RWPE2 (cell line): ENCODE measurements at places on chromosomes 13 and 19.

DNA sequence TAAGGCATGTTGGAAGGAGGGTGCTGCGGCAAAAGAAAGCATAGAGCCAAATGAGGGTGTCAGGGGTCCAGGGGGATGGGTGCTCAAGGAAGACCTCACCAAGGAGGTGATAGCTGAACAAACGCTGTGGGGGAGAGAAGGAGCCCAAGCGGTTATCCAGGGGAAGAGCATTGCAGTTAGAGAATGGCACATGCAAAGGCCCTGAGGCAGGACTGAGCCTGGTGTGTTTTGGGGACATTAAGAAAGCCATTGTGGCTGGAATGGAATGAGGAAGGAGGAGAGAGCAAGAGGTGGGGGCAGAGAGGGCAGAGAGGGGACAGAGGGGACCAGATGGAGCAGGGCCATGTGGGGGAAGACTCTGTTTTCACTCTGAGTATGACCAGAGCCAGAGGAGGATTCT lies 6.1 kb upstream of the MYH14 start:
- no peak for DNase-seq
- no peaks in the 10 kb centered on the region for H3K4me1 ChIP-seq
- H3K36me3 ChIP-seq: no peaks in the 10 kb centered on the region
- no peak overlapping the region for H3K27ac ChIP-seq
- no peak overlapping the region for H3K4me3 ChIP-seq

- H3K4me3 ChIP-seq: no peak overlapping the region
- H3K4me1 ChIP-seq: no peaks in the 10 kb centered on the region
- H3K27ac ChIP-seq: no peak overlapping the region
- no peaks in the 10 kb centered on the region for H3K36me3 ChIP-seq
- no peak for DNase-seq
These were observed 97.2 kb upstream of the EDNRB start for GRCh38 chr13:78015782-78016181.

DNA sequence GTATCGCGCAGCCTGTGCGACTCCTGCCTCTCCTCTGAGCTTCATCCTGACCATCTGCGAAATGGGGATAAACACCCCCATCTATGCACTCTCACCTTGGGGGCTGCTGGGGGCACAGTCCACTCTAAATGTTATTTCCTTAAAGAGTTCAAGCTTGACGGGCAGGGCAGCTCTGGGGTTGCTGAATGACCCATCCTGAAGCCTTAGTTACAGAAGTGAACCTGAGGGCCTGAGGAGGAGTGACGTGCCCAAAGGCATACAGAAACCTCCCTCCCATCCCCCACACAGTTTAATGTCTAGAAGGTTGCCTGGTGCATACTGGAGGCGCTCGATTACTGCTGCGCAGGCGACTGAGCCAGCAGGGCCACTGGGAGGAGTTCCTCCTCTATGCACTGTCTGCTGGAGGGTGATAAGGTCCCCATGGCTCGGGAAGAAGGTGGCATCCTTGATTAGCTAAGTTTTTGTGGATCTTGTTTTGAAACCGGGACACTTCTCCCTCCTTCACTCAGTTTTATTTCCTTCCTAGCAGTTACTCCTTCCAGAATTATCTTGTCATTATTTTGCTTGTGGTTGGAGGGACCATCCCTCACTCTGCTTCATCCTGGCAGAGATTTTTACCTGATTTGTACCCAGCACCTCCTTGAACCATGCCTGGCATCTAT lies 572 bp upstream of the FKBP8 start:
- peaks cover 24% of the 10 kb centered on the region for H3K36me3 ChIP-seq
- H3K4me1 ChIP-seq: no peaks in the 10 kb centered on the region
- no peaks in the 10 kb centered on the region for H3K27me3 ChIP-seq
- peak overlapping the region; percentile 78 for H3K27ac ChIP-seq
- no peak for DNase-seq

- H3K4me1 ChIP-seq: peaks cover 10% of the 10 kb centered on the region
- DNase-seq: no peak
- no peak overlapping the region for H3K4me3 ChIP-seq
- no peak overlapping the region for H3K27ac ChIP-seq
These were observed 788 bp upstream of the RTBDN start for GRCh38 chr19:12834976-12835757.

DNA sequence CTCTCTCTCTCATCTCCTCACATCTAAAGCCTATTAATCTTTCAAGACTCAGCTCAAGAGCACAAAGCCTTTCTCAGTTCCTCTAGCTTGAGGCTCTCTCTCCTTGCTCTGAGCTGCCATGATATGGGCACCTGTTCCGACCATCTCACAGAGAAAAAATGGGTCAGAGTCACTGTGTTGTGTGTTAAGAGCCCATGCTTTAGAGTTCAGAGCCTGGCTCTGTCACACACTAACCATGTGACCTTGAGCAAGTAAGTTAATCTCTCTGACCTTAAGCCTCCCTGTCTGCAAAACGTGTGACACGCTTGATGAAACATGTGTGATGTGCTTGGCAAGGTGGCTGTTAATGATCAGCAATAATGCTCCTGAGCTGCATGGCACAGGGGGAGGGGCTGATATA lies 245.2 kb downstream of the DLEU7 start:
- H3K4me3 ChIP-seq: no peak overlapping the region
- peaks cover 2% of the 10 kb centered on the region for H3K4me1 ChIP-seq
- no peak overlapping the region for H3K27ac ChIP-seq
- no peaks in the 10 kb centered on the region for H3K36me3 ChIP-seq
- DNase-seq: no peak

GRCh38 chr13:48266701-48267639 lies 34.0 kb downstream of the ITM2B start:
- no peaks in the 10 kb centered on the region for H3K27me3 ChIP-seq
- no peak for DNase-seq
- H3K4me3 ChIP-seq: no peak overlapping the region
- peaks cover 11% of the 10 kb centered on the region for H3K4me1 ChIP-seq
- H3K27ac ChIP-seq: no peak overlapping the region
- H3K36me3 ChIP-seq: peaks cover 21% of the 10 kb centered on the region

DNA sequence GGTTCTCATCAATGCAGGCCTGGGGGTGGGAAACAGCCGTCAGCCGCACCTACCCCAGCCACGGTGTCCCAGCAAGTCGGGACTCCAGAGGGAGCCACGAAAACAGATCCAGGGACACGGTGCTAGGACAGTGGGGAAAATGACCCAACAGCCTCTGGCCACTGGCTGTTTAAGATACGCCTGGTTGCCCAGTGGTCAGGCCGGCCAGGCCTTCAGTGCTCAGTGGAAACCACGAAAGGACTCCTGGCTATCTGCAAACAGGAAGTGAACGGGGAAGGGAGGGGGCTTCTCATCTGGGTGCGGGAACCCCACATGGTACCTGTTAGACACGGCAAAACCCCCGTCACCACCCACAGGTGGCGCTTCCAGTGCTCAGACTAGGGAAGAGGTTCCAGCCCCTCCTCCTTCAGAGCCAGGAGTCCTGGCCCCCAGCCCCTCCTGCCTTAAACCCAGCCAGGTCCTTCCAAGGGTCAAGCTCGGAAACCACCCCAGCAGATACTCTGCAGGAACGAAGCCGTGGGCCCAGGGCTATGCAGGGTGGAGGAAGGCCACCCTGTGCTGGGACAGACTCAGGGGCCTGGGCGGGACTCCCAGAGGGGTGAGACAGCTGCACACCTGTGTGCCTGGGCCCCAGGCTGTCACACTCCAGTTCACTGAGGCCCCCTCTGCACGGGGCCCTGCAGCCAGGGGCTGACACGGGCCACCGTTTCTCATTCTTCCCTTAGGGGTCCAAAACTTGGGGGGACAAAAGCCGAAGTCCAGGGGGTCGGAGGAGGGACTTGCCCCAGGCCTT lies 4.5 kb downstream of the PPP1R12C start:
- H3K27me3 ChIP-seq: no peaks in the 10 kb centered on the region
- H3K36me3 ChIP-seq: no peaks in the 10 kb centered on the region
- H3K4me1 ChIP-seq: peaks cover 6% of the 10 kb centered on the region
- no peak overlapping the region for H3K27ac ChIP-seq

DNA sequence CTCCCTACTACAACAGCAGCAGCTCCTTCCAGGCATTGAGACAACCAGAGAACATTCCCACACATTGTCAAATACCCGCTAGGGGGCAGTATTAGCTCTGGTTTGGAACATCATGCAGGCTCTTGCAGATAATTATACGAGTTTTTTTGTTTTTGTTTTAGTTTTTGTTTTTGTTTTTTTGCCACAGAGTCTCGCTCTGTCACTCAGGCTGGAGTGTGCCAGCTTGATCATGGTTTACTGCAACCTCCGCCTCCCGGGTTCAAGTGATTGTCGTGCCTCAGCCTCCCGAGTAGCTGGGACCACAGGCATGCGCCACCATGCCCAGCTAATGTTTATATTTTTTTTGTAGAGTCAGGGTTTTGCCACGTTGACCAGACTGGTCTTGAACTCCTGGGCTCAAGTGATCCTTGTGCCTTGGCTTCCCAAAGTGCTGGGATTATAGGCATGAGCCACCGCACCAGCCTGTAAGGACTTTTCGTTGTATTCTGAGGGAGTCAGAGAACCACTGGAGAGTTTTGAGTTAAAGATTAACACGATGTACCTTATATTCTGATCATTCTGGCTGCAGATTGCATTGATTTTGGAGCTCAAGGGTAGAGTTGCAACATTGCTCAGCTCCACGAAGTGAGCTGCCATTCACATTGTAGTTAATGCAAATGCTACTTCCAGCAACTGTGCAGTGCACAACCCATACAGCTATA lies 41.7 kb upstream of the CEACAM20 start:
- no peaks in the 10 kb centered on the region for H3K36me3 ChIP-seq
- no peaks in the 10 kb centered on the region for H3K27me3 ChIP-seq
- H3K4me1 ChIP-seq: no peaks in the 10 kb centered on the region

GRCh38 chr13:109713681-109714080 lies 72.7 kb downstream of the IRS2 start:
- no peaks in the 10 kb centered on the region for H3K27me3 ChIP-seq
- no peak overlapping the region for H3K4me3 ChIP-seq
- no peaks in the 10 kb centered on the region for H3K36me3 ChIP-seq
